ENCODE measurements at places on chromosomes 7 and 10. TPM values are rescaled to one million over a fixed set of nuclear protein-coding genes. Genes with fewer than 3 reads are reported as not detected.

Gene PLAU
- polyA plus RNA-seq: 34.4 TPM

Gene SLC39A12
- polyA plus RNA-seq: not detected

Gene NPTX2
- polyA plus RNA-seq: 3.0 TPM

Gene HABP2
- polyA plus RNA-seq: 0.40 TPM

Gene STRIP2
- polyA plus RNA-seq: 3.5 TPM

Gene PILRA
- 3.4 TPM for polyA plus RNA-seq

Gene HOGA1
- polyA plus RNA-seq: 47.1 TPM

Gene BRI3
- polyA plus RNA-seq: 98.3 TPM

Gene STEAP1
- 14.3 TPM for polyA plus RNA-seq

Gene CYP17A1
- polyA plus RNA-seq: 2.6 TPM

Gene ICA1
- polyA plus RNA-seq: 19.7 TPM

Gene DPP6
- polyA plus RNA-seq: 46.8 TPM

Gene TMEM176B
- polyA plus RNA-seq: 87.1 TPM

Gene MRPS16
- polyA plus RNA-seq: 73.1 TPM

Gene TFR2
- 0.78 TPM for polyA plus RNA-seq

Gene ATG9B
- 2.2 TPM for polyA plus RNA-seq

Gene AGR3
- 2.1 TPM for polyA plus RNA-seq

Gene PRLHR
- polyA plus RNA-seq: not detected

Gene INHBA
- 5.5 TPM for polyA plus RNA-seq

Gene EXOC4
- 81.9 TPM for polyA plus RNA-seq

Gene EFCAB10
- 1.6 TPM for polyA plus RNA-seq

Gene COL28A1
- polyA plus RNA-seq: 9.8 TPM

Gene ANXA8L1
- polyA plus RNA-seq: 0.11 TPM

Gene MEIG1
- polyA plus RNA-seq: 1.1 TPM

Gene CTNNA3
- 6.3 TPM for polyA plus RNA-seq

Gene PARP12
- 14.3 TPM for polyA plus RNA-seq

Gene PRSS37
- not detected for polyA plus RNA-seq

Gene SPAG6
- 0.75 TPM for polyA plus RNA-seq

Gene PON3
- 1.8 TPM for polyA plus RNA-seq

Gene HSPA14
- 19.4 TPM for polyA plus RNA-seq

Gene PIK3CG
- 3.3 TPM for polyA plus RNA-seq

Gene SHTN1
- polyA plus RNA-seq: 22.0 TPM

Gene TSPAN33
- 68.2 TPM for polyA plus RNA-seq

Gene IL6
- not detected for polyA plus RNA-seq

Gene HOXA6
- 24.4 TPM for polyA plus RNA-seq

Gene UNCX
- 6.5 TPM for polyA plus RNA-seq

Gene CYP2C19
- not detected for polyA plus RNA-seq

Gene CTBP2
- 92.7 TPM for polyA plus RNA-seq

Gene CABCOCO1
- polyA plus RNA-seq: 6.0 TPM

Gene MUC3A
- 0.71 TPM for polyA plus RNA-seq

Gene GRID1
- 1.7 TPM for polyA plus RNA-seq
